ENCODE measurements at places on chromosomes 5 and 9. TPM values are rescaled to one million over a fixed set of nuclear protein-coding genes. Genes with fewer than 3 reads are reported as not detected.

DNA sequence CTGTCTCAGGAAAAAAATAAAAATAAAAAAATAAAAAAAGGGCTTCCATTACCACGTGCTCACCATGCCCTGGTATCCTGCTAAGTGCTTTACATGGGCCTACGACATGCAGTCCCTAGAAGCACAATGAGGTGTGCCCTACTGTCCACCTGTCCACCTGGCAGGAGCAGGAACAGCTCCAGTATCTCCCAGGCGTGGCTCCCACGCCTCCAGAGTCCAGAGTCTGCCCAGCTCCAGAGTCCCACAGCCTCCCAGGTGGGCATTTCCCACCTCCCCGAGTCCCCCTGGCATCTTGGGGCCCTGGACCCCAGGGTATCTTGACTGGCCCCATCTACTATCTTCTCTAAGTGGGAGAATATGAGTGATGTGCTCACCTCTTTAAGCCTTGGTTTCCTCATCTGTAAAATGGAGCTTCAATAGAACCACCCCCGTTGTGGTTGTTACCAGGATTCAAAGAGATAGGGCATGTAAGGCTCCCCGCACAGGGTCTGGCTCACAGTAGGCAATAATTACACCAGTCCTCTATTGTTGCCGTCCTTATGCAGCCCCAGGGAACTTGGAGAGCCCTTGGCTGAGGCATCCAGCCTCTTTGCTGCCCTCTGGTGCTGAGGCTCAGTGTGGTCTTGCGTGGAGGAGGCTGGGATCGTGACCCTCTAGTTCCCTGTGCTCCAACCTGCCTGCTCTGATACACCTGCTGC is 8.9 kb downstream of the CXCL14 start:
- DNase-seq, result peak; percentile 55

The TCF7 gene
- 2.0 TPM for total RNA-seq

GRCh38 chr5:60299944-60300343 is 400.0 kb downstream of the DEPDC1B start:
- no peak for DNase-seq

DNA sequence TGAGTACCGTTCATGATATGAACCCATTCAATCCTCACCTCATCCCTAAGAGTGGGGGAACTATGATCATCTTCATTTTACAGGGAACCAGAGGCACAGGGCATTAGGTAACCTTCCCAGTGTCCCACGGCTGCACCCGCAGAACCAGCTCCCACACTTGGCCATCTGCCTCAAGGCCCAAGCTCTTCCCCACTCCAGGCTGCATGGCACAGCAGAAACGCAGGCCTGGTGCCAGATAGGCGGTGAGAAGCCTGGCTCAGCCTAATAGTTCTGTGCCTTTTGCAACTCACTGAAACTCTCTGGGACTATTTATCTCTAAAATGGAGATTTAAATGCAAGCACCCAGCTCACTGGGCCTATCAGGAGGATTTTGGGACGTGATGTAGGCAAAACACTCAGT is 90.8 kb upstream of the ZNF618 start:
- no peak for DNase-seq

The BAAT gene
- total RNA-seq, result 0.94 TPM

- DNase-seq, result no peak
These were observed 102.4 kb downstream of the CAMK4 start for GRCh38 chr5:111326551-111326950.

The CDH18 gene
- not detected for total RNA-seq

The FAXDC2 gene
- total RNA-seq, result not detected

DNA sequence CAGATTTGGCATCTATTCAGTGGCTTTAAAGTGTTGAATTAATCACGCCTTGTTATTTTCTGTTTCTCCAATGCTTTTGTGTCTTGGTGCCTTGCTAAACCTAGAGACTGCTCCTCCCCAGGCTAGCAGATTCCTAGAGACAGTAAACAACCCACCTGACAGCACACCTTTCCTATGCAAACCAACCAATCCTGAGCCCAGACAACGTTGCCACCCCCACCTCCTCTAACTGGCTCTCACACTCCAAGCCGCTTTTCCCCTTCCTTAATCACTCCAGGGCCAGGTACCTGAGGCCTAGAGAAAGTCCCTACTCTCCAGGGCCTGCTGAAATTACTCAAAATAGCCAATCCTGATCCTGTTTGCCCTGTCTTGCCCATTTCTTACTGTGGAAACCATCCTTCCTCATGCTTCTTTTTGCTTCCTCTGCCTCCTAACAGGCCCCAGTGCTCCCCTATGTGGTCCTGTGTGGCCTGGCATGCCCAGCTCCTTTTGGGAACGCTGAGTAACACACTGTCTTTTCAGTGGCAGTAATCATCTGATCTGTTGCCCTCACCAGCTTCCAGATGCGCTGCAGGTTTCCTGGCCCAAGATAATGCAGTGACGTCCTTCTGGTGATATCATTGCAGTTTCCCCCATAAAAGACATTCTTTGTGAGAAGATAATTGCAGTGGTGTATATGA is 53.4 kb downstream of the GAS1 start:
- no peak for DNase-seq

The FOXI1 gene
- total RNA-seq, result not detected

DNA sequence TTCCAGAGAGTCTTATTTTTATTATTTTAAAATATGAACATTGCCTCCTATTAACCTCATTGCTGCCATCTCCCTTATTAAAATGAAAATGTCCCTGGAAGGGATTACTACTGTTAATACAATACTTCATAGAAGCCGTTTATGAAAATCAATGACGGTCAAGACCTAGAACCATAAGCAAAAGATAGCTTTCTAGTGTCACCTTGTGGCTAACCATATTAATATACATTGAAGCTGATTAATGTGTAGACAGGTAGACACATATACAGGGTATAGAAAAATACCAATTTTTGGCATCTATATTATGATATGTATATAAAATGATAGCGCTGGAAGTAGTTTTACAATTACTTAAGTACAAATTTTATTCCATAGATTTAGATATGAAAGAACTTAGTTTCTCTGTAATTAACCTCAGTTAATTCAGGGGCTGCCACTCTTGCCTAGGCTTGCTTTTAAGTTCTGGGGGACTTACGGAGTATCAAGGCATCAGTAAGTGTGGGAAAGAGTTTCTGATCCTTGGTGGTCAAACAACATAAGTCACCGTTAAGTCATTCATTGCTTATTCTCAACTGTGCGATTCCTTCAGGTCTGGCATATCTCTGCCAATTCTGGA is 2.5 kb upstream of the YTHDC2 start:
- peak; percentile 52 for DNase-seq
